Camera-type eye (tissue), 1 donor: ENCODE measurements at places on chromosomes 11 and 22. TPM values are rescaled to one million over a fixed set of nuclear protein-coding genes. Genes with fewer than 3 reads are reported as not detected.

The CARD18 gene
- total RNA-seq = 0.88 TPM

The TRIM51 gene
- total RNA-seq = not detected

The EIF3D gene
- total RNA-seq = 272 TPM

The PANX3 gene
- not detected for total RNA-seq

The MAJIN gene
- total RNA-seq = not detected

The CFAP300 gene
- total RNA-seq = 5.6 TPM

The OR10D3 gene
- total RNA-seq = not detected

The SCGB1A1 gene
- not detected for total RNA-seq

The PTGDR2 gene
- total RNA-seq = 0.55 TPM

The PHOX2A gene
- not detected for total RNA-seq
